ENCODE measurements at places on chromosomes 2 and 18.

GRCh38 chr2:652881-653480, 24.2 kb downstream of the TMEM18 start:
- H3K27me3 ChIP-seq = peaks cover 6% of the 10 kb centered on the region
- DNase-seq = peak; percentile 23
- no peaks in the 10 kb centered on the region for H3K36me3 ChIP-seq
- no peak overlapping the region for H3K27ac ChIP-seq
- H3K4me3 ChIP-seq = no peak overlapping the region

- H3K27me3 ChIP-seq = peaks cover 2% of the 10 kb centered on the region
- peaks cover 7% of the 10 kb centered on the region for H3K4me1 ChIP-seq
- H3K27ac ChIP-seq = no peak overlapping the region
- DNase-seq = no peak
- peaks cover 21% of the 10 kb centered on the region for H3K36me3 ChIP-seq
Observed at GRCh38 chr18:79062806-79063205, 6.4 kb upstream of the ATP9B start.

- H3K4me3 ChIP-seq = no peak overlapping the region
- H3K4me1 ChIP-seq = peaks cover 4% of the 10 kb centered on the region
- H3K36me3 ChIP-seq = peaks cover 1% of the 10 kb centered on the region
- H3K27me3 ChIP-seq = peaks cover 26% of the 10 kb centered on the region
Observed at GRCh38 chr2:112973156-112973555, 4.7 kb upstream of the IL36G start.

- peaks cover 77% of the 10 kb centered on the region for H3K27me3 ChIP-seq
- no peak overlapping the region for H3K27ac ChIP-seq
- peaks cover 10% of the 10 kb centered on the region for H3K36me3 ChIP-seq
- H3K4me1 ChIP-seq = peaks cover 29% of the 10 kb centered on the region
Observed at GRCh38 chr2:181685150-181685688, 4.9 kb upstream of the NEUROD1 start.

DNA sequence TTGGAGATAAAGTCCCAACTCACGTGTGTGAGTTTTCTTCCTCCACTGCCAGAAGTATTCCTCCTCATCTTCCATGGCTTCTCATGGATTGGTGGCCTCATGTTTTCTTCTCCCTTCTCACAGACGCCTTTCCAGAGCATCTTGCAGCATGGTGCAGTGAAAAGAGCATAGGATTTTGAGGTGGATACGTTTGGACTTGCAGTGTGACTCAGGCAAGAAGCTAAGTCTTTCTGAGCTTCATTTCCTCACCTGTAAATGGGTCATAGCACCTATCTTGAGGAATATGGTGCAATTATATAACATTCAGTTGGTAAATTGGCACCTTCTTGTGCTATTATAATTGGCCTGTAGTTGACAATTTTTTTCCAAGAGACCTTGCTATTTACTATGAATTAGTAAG, 247.6 kb downstream of the RDH14 start:
- no peaks in the 10 kb centered on the region for H3K4me1 ChIP-seq
- H3K4me3 ChIP-seq = no peak overlapping the region
- no peaks in the 10 kb centered on the region for H3K27me3 ChIP-seq

All from activated CD8-positive, alpha-beta memory T cell treated with anti-CD3 and anti-CD28 coated beads, Interleukin-2, amount 10 ng/mL, durations not matched to agents 7 days and 5 days (primary cell).